ENCODE measurements at places on chromosomes 6 and 20. TPM values are rescaled to one million over a fixed set of nuclear protein-coding genes. Genes with fewer than 3 reads are reported as not detected.

The LTB gene
- total RNA-seq = 61.8 TPM

The NKX2-2 gene
- total RNA-seq = not detected

The HTR1B gene
- total RNA-seq = not detected

The CDC25B gene
- total RNA-seq = 128 TPM

The SLC35D3 gene
- total RNA-seq = not detected

The DLK2 gene
- 2.6 TPM for total RNA-seq

The MCUR1 gene
- 24.8 TPM for total RNA-seq

The HLA-DMB gene
- total RNA-seq = 3.4 TPM

The PPP1R3G gene
- total RNA-seq = not detected

The TRIM31 gene
- not detected for total RNA-seq

The LPA gene
- total RNA-seq = not detected

The FAXC gene
- total RNA-seq = not detected

The SCUBE3 gene
- total RNA-seq = 0.16 TPM

The SPATA25 gene
- total RNA-seq = 0.90 TPM

Measured in activated T-cell treated with anti-CD3 and anti-CD28 coated beads, Interleukin-2, amount 50 U/mL, for 72 hours (primary cell).